ENCODE measurements at places on chromosomes 11 and 22.
A peak's percentile ranks its signal among the peaks of the same experiment; 100 is the strongest.

DNA sequence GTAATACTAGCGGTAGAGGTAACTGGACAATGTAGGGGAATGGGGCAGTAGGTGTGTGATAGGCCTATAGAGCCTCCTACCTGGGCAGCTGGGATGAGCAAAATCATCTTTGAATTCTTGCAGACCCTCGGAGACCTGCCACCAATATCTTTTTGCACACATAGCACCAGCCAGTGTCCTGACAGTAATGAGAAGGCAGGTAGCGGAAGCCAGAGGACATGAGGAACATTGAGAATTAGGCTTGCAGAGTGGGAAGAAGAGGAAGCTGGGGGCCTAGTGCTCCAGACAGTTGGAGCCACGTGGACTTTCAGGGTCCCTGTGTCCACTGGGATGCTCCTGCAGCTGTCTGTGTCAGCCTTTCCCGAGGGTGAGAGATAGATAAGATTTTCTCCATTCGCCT is 17.2 kb upstream of the SYT13 start:
- no peak for DNase-seq

- no peak for DNase-seq
Observed at GRCh38 chr11:32396991-32397390, 38.3 kb downstream of the WT1 start.

DNA sequence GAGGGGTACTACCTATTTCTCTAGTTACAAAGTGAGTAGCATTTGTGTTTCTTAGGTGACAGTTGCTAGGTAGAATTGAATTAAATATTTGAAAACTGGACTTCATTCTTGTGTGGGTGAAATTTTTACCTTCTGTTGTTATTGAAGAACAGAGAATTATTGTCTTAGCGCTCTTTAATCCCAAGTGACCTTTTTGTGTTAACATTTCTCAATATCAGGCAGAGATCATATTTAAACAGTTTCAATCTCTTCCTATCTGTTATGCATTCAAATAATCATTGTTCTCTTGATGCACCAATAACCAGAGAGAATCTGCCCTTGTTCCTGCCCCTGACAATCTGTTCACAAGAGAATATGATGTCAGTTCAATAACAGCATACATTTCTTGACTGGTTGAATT is 14.2 kb downstream of the KMT2A start:
- DNase-seq, result no peak

DNA sequence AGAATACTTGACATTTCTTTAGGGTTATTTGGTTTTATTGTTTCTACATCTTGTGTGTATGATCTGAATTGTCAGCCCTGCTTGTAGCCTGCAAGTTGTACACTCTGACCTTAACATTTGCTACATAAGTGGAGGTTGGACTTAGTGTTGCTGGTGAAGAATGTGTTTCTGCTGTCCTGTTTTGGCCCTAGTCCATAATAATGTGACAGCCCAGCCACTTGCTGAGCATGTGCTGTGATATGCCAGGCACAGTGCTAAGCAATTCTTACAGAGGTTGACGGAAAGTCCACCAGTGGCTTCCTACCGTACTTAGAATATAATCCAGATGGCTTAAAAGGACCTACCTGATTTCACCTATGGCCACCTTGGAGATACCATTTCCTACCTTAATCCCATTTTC is 526.6 kb downstream of the NELL1 start:
- no peak for DNase-seq

GRCh38 chr11:108916290-108916689 is 251.4 kb downstream of the DDX10 start:
- DNase-seq, result no peak

DNA sequence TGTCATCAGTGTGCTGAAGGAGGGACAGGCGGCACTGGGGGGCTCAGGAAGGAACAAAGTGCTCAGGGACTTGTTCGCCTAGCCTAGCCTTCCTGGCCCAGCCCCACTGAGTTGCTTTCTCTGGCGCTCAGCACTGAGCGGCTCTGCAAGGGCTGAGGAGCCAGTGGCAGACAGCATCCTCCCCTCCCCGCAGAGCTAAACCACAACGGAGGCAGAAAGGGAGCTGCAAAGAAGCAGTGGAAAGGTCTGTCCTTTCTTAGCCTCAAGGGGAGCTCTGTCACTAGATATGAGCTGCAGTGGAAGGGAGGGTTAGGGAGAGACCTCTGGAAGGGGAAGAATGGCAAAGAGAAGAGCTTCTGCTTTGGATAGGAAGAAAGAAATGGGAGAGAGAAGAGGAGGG is 89.7 kb upstream of the PHOX2A start:
- no peak for DNase-seq

DNA sequence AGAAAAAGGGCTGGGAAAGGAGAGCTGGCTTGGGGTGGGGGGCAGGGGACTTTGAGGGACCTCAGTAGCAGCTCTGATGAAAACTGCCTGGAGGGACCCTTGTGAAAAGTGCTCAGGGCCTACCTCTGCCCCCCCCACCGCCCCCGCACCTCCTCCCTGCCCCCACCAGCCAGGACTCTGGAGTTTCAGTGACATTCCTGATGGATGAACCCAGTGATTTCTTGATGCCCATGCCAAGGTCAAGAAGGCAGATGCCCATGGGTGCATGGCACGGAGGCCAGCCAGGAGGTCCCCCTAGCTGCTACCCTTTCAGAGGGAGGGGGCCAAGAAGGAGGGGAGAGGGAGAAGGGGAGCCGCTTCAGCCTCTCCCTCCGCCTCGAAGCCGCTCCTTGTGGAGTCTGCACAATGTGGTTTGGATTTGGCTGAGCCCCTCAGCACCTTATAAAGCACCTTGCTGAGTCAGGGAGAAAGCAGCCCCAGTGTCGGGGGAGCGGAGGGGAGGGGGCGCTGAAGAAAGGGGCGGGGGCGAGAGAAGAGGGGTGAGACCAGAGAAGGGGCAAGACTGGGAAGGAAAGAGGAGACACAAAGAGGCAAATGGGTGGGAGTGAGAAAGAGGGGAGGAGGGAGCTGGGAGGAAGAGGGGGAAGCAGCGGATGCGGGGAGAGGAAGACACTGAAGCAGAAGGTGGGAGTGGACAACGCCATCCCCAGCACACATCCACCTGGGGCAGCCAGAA is 2.1 kb upstream of the CLCF1 start:
- DNase-seq, result no peak

DNA sequence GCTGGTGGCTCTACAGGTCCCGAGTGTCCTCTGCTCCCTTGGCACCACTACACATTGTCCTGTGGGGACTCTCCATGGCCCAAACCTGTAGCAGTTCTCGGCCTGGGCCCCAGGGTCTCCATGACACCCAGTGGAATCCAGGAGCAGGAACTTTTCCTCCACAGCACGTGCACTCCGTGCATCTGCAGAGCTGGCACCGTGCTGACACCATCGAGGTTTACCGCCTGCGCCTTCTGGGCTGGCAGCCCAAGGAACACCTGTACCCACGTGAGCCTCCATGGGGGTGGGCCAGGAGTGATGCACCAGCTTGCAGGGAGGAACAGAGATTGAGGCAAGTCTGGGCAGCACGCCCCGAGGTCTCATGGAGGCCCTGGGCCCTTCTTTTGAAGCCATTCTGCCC is 25.2 kb downstream of the TSPAN32 start:
- no peak for DNase-seq

DNA sequence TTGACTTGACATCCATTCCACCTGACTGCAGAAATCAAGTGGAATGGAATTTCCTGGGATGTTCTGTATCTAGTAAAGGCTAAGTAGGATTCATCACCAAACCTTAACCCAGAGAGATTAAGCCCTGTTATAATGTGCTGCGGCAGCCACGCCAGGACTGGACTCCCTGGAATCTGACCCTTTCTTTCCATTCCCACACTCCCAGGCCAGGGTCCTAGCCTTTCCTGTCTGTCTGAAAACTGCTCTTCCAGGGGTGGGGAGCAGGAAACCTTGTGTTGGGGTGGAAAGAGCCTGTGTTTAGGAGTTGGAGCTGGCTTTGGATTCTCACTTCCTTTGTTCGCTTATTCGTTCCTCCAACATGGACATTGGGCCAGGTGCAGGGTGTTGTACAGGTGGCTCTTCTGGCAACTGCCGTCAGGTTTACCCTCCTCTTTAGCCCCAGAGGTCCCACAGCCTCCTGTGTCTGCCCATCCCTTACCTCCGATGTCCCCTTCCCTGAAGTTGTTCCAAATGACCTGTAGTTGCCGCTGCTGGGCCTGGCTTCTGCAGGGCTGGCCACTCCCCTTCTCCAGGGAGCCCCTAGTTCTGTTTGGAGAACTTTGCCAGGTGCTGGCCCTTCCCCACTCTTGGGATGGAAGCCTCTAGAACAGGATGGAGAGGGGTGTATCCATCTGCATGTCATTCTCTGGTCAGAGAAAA is 20.5 kb upstream of the PARVB start:
- DNase-seq, result no peak

- no peak for DNase-seq
Observed at GRCh38 chr22:29907753-29908515, 25.0 kb downstream of the MTMR3 start.

DNA sequence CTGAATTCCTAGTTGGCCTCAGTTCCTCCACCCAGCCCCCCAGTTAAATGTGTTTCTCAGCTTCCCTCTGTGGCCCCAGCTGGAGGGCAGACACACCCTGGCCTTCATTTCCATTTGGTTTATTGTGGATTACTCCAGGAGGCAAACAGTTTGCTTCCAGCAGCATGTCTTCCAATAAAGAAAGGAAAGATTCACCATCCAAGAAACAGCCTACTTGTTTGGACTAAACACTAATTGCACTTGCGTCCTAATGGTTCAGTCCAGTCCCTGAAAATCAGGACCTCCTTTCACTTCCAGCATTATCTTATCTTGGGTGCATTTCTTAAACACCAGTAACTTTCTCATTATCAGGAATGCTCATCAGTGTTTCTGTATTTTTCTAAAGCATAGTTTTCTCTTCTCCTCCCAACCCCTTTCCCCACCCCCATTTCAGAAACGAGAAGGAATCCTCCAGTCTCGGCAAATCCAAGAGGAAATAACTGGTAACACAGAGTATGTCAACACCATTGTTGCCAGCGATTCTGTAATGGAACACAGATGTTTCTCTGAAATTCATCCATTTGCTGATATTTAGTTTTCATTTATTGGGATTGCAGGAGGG is 130.9 kb downstream of the PARVA start:
- no peak for DNase-seq

DNA sequence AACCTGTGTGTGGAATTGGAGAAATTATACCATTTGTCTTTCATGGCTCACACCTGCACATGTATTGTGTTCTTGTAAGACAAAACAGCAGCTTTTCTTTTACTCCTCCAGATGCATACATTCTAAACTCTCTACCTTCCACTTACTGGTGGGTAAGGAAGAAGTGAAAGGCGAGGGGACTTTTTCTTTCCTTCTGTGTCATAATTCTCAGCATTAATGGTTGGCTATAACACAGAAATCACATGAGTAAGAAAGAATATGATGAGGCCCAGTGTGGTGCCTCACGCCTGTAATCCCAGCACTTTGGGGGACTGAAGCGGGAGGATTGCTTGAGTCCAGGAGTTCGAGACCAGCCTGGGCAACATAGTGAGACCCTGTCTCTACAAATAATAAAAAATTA is 57.8 kb upstream of the SHANK2 start:
- DNase-seq, result no peak

DNA sequence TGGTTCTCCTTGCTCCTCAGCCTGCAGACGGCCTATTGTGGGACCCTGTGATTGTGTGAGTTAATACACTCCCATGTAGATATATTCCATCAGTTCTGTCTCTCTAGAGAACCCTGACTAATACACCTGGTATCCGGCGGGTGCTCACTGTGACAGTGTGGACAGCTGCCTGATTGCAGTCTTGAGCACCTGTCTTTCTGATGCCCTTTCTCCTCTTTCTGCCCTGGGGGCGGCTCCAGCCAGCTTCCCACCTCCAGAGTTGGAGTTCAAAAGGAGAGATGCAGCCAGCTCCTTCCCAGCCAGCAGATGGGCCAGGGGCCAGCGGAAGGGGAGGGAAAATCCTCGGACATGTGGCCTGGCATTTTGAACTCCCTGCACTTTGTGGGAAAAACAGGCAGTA is 15.0 kb downstream of the SMIM38 start:
- DNase-seq, result no peak

- peak; percentile 77 for DNase-seq
Observed at GRCh38 chr22:30425616-30426387, at the start of gene MTFP1. Gene MTFP1 (plus strand): TSS chr22:30425768. CDS start chr22:30425880, 112 bp downstream.

- peak; percentile 72 for DNase-seq
Observed at GRCh38 chr22:30305519-30305905, 16.2 kb upstream of the CASTOR1 start.

GRCh38 chr22:19175602-19176174 is 2.8 kb downstream of the SLC25A1 start:
- no peak for DNase-seq

DNA sequence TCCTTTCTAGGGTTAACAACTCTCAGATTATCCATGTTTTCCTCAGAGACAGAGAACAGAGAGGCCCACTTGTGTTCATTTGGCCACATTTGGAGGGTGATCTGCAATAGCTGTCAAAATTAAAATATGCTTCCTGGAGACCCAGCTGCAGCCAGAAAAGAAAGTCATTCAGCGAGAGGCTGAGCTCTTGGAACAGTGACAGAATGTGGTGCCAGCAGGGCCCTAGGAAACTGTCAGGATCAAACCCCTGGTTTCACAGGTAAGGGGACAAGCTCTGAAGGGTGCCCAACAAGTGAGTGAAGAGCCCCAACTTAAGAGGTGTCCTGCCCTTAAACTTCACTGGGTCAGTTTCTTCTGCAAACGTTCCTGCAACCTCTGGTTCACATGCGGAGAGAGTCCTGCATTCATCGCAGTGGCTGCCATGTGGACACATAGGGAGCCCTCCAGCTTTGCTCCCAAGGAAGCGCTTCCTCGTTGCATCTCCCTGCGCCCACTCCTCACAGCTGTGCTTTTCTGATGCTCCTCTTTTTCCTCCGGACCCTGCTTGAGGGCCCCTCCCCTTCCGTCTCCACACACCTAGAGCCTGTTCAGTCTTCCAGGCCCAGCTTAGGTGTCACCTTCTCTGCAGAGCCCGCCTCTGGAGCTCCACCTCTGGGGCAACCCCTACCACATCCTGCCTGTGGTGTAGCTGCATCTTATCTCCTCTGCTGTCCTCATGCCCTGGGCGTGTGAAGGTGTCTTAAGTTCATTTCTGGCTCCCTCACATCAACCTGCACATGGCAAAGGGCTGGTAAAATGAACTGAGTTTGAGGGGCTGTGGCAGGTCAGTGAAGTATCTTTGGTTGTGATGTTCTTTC is 3.9 kb downstream of the UCP3 start:
- DNase-seq, result no peak

DNA sequence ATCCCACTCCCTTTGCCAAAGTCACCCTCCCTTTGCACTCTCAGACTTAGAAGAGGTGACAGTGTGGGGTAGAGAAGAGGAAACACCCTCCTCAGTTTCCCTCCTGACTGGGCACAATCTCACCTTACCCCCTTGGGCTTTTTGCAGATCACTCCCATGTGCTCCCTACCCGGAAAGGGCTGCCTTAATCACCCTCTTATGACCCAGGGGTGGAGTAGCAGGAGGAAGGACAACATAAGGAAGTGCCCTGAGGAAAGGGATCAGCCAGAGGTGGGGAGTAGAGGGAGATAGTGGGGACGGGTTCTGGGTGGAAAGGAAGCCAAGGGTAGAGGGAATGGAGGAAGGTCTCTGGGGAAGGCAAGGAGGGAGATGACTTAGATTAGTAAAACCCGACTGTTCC is 52.0 kb downstream of the NRXN2 start:
- DNase-seq, result no peak

GRCh38 chr11:5489576-5490357 is 1.3 kb downstream of the OR52D1 start:
- DNase-seq, result no peak

GRCh38 chr22:39537975-39538374 is 5.4 kb upstream of the RPS19BP1 start:
- DNase-seq, result no peak

GRCh38 chr11:70497536-70498075 is 99.3 kb downstream of the CTTN start:
- DNase-seq, result no peak

- DNase-seq, result peak; percentile 6
Observed at GRCh38 chr11:87081358-87081757, 43.6 kb downstream of the TMEM135 start.

Measured in GM06990 (cell line).